ENCODE measurements at places on chromosomes 12 and 14.

- no peak for DNase-seq
These were observed 18.2 kb upstream of the CERS5 start for GRCh38 chr12:50185301-50185895.

DNA sequence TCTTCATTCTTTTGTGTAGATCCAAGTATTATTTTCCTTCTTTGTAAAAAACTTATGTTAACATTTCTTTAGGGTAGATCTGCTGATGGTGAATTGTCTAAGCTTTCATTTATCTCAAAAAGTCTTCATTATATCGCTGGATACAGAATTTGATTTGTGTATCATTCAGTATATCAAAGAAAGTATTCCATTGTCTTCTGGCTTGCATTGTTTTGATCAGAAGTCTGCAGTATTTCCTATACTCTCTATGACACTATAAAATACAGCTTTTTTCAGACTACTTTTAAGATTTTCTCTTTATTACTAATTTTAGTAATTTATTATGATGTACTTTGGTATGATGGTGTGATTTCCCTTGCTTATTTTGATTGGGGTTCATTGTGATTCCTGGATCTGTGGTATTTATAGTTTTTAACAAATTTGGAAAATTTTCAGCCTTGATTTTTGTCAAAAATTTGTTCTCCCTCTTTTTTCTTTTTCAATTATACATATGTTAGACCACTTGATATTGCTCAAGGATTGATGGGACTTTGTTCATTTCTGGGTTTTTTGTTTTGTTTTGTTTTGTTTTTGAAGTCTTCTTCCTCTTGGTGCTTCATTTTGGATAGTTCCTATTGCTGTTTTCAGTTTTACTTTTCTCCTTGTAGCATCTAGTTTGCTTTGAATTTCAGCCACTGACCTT lies 176.5 kb downstream of the ZFP36L1 start:
- DNase-seq: no peak

DNA sequence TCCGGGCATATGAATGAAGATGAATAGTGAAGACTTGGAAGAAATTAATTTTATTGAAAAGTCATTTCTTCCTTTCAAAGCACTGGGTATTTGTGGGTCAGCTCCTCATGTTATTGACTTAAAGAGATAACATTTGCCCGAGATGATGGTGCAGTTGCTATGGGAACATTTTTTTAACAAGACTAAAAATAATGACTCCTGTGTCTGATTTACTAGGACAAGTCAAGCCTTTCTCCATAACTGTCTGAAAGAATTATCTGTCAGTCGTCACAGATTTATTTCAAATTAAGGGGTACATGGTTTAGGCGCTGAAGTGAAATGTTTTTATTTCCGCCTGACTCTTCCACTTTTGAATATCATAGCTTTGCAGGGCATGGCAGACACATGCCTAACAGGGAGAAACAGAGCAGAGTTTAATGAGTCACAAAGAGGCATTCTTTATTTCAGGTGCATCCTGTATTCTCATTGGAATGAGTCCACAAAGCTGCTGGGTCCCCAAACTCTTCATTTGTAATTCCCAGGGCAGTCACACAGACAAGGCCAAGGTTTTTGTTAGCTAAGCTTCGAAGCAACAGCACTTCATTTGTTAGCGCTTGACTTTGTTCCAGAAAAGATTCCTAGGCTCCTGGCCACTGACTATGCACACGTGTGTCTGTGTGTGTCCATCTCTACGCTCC lies 4.3 kb upstream of the GPHB5 start:
- DNase-seq: no peak

DNA sequence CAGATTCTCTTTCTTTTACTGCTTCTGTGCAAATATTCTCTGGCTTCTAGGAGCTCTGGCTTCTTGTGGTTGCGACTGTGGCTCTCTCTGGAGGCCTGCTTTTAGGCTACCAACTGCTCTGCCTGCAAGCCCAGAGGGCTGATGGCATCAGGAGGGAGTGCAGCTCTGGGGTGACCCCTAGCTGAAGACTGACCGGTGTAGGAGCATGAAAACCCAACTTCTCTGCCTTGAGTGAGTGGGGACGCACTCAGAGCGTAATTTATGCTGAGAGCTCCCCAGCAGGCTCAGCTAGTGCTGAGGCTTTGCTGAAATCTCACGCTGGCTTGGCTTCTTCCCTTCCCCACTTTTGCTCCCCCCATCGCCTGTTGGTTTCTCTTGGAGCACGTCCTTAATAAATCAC lies 29.9 kb upstream of the RBM19 start:
- DNase-seq: peak; percentile 18

- DNase-seq: no peak
These were observed 32.9 kb downstream of the MED13L start for GRCh38 chr12:116244474-116245090.

DNA sequence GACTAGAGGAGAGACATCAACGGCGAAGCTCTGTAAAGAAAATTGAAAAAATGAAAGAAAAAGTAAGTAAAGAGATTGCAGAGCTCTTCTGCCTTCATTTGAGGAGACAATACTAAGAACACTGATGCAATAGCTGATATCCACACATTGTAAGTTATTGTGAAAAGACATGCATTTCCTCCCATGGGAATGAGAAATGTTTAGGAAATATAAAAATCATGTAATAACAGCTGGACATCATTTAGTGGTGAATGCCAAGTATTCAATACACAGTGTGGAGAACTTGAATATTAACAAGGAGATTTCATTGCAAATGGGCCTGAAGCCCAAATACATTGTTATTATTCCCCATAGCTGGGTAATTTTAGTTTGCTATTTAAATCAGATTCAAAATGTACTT lies 179.2 kb downstream of the KICS2 start:
- peak; percentile 26 for DNase-seq

GRCh38 chr12:121505513-121505912 lies 75.3 kb downstream of the KDM2B start:
- peak; percentile 80 for DNase-seq

- DNase-seq: no peak
These were observed 175.9 kb downstream of the MON2 start for GRCh38 chr12:62642486-62642885.

DNA sequence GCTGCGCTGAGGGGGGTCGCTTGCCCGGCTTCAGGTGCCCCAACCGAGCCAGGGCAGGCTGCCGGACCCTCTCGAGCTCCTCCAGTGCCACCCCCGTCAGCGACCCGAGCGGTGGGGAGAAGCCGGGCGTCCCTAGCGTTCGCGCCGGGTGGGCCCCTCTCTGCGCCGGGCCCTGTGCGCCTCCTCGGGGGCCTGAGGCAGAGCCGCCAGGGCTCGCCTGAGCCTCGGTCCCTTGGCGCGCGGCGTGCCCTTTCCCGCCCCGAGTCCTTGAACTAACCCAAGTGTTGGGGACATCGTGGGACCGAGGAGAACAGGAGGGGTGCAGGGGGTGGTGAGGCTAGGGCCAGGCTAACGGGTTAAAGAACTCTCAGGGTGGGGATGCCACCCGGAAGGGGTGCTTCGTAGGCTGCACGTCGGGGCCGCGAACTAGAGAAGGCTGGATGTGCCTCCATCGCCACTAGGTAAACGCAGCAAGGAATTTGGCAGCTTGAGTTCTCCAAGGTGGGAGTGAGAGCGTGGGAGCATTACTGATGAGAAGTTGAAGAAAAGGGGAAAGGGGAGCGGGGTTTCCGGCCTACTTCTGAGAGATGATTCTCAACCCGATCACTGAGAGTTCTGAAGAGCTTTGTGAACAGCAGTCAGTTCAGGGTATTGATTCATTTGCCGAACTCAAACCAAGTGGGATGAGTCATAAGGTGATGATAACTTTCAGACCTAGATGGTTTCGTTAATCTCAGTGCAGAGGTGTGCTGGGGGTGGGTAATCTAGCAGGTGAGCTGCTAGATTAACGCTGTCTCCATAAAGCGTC lies 618 bp downstream of the RNF34 start:
- DNase-seq: peak; percentile 21

GRCh38 chr14:79475887-79476532 lies 735.3 kb downstream of the DIO2 start:
- DNase-seq: no peak

GRCh38 chr14:33951183-33951840 lies 438 bp upstream of the EGLN3 start:
- no peak for DNase-seq

DNA sequence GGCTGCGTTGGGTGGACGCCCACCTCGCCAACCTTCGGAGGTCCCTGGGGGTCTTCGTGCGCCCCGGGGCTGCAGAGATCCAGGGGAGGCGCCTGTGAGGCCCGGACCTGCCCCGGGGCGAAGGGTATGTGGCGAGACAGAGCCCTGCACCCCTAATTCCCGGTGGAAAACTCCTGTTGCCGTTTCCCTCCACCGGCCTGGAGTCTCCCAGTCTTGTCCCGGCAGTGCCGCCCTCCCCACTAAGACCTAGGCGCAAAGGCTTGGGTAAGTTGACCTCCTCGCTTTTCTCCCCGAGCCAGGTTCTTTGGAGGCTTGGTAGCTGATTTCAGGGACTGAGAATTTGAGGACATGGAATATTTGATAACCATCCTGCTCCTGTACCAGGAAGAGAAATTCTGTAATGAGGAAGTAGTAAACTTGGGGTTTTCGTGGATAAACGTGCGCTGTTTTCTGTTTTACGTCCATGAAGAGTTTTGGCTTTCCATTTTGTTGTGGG lies 530 bp downstream of the APAF1 start:
- DNase-seq: no peak

DNA sequence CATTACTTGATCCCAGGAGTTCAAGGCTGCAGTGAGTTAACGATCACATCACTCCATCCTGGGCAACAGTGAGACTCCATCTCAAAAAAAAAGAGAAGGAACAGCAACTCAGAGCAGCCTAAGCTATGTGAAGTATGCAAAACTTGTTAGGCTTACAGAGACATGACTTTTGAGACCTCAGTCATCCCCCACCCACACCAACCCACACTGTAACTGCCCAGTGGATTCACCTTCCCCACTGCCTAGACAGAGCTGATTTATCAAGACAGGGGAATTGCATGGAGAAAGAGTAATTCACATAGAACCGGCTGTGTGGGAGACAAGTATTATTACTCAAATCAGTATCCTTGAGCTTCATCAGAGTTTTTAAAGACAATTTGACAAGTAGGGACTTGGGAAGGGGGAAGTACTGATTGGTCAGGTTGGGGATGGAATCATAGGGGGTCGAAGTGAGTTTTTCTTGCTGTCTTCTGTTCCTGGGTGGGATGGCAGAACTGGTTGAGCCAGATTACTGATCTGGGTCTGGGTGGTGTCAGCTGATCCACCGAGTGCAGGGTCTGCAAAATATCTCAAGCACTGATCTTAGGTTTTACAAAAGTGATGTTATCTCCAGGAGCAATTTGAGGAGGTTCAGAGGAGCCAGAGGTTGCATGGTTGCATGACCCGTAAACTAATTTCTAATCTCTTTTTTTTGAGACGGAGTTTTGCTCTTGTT lies 6.2 kb upstream of the WDR89 start:
- DNase-seq: no peak

DNA sequence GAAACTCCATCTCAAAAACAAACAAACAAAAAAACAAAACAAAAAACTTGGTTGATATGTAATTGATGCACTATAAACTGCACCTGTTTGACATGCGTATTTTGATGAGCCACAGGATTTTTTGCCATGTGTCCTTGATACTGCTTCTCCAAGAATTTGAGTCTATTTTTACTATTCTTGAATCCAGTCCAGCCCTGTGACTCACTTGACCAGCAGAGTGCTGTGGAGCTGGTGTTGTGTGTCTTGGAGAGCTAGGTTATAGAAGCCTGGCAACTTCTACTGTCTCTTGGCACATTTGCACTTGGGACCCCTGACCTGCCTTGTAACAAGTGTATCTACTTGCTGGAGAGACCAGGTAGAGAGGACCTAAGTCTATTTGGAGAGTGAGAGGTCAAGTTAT lies 52.0 kb downstream of the KLRG1 start:
- DNase-seq: peak; percentile 66

DNA sequence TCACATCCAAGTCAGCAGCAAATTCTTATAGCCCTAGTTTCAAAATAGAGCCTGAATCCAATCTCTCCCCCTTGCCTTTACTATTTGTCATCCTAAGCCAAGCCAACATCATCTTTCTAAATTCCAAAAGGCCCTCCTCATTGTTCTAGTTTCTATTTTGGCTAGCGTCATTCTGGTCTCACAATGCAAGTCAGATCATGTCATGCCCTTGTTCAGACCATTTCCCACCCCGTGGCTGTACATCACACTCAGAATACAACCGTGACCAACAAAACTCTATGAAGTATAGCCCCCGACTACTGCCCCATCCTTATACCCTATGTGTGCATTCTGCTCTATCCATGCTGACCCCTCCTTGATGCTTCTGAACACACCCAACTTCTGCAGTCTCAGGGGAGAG lies 12.3 kb upstream of the GNG2 start:
- no peak for DNase-seq
